Central memory CD4-positive, alpha-beta T cell (primary cell): ENCODE measurements at places on chromosomes 7 and 10.

- no peak for DNase-seq
Observed at GRCh38 chr7:8785081-8785480, 351.7 kb downstream of the NXPH1 start.

DNA sequence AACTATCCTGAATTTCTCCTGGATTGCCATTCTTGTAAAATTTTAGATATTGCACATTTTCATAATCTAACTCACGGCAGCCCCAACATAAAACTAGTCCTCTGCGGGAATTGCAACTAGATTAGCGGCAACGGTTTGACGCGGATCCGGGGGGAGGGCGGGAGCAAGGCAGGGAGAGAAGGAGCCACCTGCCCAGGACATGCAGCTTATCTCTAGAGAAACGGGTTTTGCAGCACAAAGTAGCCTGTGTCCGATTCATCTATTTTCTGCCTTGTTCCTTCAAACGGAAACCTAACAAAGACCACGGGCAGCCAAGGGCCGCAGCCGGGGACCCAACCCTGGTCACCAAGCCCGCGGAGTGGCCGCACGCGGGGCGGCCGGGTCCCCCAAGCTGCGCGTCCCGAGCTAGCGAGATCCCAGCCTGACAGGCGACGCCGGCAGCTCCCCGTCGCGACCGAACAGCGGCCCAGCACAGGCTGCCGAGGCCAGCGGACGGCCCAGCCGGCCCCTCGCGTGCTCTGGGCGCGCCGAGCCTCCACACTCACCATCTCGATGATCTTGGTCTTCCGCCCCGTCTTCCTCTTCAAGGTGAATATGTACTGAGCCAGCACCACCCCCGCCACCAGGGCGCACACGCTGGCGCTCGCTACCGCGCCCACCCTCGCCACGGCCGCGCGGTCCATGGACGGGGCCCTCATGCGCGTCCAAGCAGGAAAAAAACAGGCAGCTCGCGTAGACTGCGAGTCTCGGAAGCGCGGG is at the start of gene NT5C3A:
TSS of gene NT5C3A (minus strand) at position 754 of the 759 bp plus-strand sequence. CDS start at position 683, 71 bp downstream.
- DNase-seq = peak; percentile 10

DNA sequence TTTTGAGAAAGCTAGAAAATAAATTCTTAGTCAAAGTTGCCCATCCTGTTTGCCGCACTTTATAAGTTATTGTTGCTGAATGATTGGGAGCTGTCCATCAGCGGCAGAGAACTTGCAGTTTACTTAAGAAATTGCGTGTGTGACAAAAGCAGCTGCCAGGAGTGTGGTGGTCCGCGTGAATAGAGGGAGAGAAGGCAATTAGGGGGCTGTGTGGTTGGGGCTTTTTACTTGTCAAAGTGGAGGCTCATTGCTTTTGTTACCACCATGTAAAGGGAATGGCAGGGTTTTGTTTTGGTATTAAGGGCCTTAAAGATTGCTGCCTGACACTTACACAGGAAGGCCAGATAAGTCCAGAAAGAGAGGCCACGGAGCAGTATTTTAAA is 177.8 kb downstream of the TCF7L2 start:
- DNase-seq = no peak

GRCh38 chr10:71746344-71747037 is 26.8 kb downstream of the VSIR start:
- no peak for DNase-seq

DNA sequence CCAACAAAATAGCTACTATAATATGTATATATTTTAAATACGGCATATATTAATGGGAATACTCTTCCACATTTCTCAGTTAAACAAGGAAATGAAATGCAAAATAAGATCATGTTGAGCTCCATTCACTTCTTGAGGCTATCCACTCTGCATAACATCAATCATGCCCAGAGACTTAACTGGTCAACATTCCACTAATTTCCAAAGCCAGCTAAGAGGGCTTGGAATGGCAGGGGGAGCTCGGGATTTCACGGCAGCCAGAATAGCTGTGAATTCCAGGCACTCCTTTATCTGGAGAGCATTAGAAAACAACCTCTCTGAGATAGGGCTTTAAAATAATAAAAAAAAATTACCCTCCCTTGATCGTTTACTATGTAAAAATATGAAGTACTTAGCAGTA is 194.9 kb upstream of the CDCA7L start:
- DNase-seq = no peak

DNA sequence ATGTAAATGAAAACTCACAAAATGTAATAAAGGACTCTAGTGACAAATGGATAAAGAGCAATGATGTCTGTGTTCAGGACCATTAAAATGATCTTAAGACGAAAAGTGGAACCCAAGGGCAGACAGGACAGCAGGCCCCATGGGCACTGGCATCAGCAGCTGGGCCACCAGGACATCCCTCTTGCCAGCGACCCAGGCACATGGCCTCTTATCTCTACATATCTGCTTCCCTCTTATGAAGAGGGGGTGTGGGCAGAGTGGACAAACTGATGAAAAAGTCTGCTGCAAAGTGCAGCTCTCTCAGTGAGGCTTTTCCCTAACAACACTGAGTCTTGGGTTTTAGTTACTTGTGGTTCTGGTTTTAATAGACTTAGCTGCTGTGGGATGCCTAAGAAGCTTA is 44.8 kb upstream of the ANKRD1 start:
- DNase-seq = no peak

- DNase-seq = no peak
Observed at GRCh38 chr7:5546626-5547025, 123.0 kb upstream of the TNRC18 start.
